ENCODE measurements at places on chromosomes 1 and 21.

DNA sequence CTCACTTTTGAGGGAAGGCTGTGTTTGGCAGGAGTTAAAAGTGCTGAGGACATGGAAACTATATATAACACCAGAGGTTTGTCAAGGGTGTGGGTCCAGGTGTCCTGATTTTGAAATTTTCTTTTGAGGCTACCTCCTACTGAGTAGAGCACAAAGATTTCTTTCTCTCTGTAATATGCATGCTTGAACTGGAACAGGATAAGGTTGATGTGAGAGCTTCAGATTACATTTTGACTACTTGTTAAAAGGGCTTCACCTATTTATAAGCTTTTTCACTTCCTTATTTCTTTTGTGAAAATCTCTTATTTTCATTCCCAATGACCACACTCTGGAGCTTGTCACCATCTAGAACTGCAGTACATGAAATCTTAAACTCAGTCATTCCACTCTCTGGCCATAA is 59.8 kb upstream of the PLA2G4A start:
- no peak for DNase-seq

DNA sequence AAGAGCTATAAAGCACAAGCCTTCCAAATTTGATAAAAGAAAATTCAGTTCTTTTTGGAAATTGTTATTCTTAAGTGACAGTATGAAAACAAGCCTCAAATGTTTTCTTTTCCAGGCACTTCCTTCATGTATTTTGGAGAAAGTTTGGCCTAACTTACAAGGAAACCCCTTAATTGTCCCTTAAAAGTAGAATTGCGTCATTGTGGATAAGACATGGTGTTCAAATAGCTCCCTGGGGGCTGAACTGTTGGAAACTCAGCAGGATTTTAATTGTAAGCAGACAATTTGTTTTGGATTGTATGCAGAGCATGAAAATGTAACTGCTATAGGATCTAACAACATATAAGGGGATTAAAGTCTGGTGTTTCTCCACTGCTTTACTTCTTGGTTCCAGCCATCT is 35.4 kb upstream of the FGGY start:
- no peak for DNase-seq

DNA sequence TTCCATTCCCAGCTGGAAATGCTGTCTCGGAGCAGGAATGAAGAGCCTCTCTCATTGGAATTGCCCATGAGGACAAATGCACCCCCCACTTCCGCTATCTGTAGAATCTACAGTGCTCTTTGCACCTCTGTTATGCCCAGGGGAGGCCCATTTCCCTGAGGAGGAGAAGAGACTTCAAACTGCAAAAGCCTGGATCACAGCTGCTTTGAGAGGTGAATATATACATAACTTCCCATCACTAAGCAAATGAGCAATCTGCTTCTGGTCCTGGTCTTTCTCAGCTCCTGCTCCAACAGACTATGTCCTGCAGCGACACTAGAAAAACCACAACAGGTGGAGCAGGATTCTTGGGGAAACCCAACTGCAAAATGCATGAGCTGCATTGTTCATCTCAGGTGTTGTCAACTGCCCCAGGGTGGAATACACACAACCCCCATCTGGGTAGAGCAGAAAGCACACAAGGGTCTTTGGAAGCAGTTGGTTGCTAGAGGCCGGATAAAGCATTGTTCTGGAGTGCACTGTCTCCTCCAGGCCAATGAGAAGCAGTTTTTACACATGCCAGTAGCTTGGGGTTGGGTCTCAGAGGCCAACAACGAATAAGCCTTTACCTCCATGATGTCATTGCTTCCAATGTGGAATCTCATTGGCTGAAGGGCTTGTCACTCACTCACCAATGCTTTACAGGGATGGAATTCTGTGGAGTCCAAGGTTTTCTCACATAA is 67.7 kb upstream of the RAB4A start:
- DNase-seq, result no peak

- DNase-seq, result no peak
Observed at GRCh38 chr21:39955326-39955725, 88.1 kb downstream of the PCP4 start.

GRCh38 chr1:59703226-59703917 is 111.4 kb upstream of the HOOK1 start:
- DNase-seq, result no peak

- no peak for DNase-seq
Observed at GRCh38 chr1:207328004-207328403, 6.5 kb downstream of the CD55 start.

DNA sequence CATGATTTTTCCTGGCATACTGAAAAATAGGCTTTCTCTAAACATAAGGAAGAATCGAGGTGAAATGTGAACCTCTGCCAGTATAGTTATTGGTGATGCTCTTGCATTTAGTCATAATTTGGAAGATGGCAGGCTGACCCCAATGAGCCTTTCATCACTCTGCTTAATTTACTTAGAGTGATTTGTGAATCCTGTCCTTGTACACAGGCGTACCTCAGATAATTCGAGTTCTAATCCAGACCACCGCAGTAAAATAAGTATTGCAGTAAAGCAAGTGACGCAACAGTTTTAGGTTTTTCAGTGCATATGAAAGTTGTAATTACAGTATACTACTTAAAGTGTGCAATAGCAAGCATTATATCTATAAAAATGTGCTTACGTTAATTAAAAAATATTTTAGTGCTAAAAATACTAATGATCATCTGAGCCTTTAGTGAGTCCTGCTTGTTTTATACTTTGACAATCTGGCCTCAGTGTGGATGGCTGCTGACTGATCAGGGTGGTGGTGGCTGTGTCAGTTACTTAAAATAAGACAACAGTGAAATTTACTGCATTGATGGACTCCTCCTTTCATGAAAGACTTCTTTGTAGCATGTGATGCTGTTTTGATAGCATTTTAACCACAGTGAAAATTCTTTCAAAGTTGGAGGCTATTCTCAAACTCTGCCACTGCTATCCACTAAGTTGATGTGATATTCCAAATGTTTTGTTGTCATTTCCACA is 1.7 kb downstream of the PKNOX1 start:
- no peak for DNase-seq

DNA sequence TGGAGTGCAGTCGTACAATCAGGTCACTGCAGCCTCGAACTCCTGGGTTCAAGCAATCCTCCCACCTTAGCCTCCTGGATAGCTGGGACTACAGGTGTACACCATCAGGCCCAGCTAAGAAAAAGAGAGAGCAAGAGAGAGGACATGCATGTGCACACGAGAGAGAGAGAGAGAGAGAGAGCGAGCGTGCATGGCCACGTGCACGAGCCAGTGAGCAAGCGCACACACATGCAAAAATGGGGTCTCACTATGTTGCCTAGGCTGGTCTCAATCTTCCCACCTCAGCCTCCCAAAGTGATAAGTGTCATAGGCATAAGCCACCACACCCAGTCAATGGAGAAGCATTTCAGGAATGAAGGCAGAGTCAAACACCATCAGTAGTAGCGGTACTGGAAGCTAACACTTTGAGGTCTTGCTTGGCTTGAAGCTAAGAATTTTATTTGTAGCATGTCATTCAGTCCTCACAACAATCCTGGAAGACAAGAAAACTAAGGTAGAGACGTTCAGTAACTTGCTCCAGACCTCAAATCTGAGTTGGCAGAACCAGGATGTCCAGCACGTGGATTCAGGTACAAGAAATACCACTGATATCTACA is 14.5 kb downstream of the GNB1 start:
- no peak for DNase-seq

DNA sequence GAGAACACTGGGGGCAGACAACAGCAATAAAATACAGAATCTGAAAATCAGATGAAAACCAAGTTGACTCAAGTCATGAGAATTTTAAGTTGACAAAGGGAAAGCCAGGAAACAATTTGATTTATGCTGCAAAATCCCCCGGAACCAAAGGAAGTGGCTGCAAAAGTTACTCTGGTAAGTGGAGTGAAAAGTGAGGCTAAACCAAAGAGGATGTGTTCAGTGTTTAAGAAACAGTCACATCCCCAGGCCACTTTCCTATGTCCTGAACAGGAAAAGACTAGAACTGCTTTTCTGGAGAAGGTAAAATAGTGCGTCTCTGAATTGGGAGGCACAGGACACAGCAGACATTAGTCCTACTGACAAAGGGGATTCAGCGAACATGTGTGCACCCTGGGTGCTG is 5.9 kb downstream of the TARBP1 start:
- no peak for DNase-seq

GRCh38 chr1:89037186-89037585 is 14.5 kb upstream of the GBP3 start:
- no peak for DNase-seq

- DNase-seq, result no peak
Observed at GRCh38 chr1:2509589-2509988, 16.8 kb downstream of the PANK4 start.

DNA sequence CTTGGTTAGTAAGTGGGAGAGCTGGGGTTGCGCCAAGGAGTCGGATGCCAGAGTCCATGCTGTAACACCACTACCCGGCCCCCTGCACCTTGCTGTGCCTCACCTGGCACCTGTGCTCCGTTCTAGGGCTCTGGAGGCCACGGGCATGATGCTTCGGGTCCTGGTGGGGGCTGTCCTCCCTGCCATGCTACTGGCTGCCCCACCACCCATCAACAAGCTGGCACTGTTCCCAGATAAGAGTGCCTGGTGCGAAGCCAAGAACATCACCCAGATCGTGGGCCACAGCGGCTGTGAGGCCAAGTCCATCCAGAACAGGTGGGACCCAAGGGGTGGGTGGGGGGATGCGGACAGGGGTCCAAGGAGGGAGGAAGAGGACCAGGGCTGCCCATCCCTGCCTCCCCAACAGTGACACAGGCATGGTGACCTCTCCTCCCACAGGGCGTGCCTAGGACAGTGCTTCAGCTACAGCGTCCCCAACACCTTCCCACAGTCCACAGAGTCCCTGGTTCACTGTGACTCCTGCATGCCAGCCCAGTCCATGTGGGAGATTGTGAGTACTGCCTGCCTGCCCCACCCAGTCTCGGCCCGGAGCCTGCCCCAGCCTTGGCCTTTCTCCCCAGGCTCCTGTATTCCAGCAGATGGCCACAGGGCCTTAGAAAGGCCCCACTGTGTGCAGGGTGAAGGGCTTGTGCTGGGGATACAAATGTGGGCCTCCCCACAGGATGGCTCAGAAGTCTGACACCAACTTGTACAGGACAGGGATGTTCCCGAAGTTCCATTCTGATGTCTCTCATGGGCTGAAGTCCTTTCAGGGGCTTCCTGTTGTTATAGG is 9.6 kb upstream of the HTR6 start:
- DNase-seq, result no peak

GRCh38 chr1:43493661-43494450 is 36.8 kb upstream of the PTPRF start:
- DNase-seq, result no peak

DNA sequence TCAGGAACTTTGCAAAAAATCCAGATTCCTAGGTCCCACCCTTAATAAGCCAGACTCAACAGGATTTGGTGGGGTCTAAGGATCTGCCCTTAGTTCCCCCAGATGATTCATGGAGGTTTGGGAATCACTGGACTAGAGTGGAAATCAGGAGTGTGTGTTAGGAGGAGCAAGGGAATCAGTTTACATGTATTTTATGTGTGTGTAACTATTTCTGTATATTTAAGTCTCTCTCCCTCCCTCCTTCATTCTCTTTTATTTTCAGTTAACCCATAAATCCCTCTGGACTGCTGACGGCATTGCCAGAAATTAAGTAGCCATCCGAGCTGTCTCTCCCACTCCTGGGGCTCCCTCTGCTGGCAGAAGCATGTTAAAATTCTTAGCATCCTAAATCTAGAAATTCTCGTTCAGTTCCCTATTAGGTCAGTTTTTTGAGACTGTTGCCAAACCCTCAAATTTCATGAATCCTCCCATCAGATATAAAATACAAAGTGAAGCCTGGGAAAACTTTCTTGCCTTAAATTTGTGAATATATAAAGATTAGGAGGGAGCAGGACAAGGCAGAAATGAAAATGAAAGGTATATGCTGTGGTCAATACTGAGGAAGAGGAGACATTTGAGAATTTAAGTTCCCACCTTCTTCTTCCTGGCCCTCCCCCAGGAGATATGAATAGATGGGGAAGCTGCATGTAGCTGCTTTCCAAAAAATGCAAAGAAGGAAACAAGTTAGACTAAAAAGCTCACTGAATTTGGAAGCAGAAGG is 11.7 kb upstream of the HSD11B1 start:
- peak; percentile 4 for DNase-seq

GRCh38 chr21:38831526-38832467 is 26.1 kb downstream of the ETS2 start:
- no peak for DNase-seq

GRCh38 chr1:204990721-204991341 is 52.2 kb upstream of the CNTN2 start:
- DNase-seq, result no peak

DNA sequence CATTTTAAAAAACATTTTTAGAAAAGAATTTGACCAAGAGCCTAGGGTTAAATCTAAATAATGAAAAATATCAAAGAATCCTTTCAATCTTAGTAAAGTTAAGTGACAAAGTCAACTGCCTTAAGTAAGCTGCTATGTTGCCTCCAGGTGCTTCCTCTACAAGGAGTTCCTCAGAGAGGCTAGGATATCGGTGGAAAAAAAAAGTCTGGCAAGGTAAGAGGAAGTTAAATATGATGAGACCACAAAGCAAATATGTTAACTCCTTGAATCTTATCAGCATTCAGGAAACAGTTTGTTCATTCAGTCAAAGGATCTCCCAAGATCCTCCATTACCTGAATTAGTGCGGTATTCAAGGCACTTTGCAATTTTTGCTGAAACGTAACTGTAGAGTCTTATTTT is 563.5 kb downstream of the PTPRC start:
- no peak for DNase-seq

DNA sequence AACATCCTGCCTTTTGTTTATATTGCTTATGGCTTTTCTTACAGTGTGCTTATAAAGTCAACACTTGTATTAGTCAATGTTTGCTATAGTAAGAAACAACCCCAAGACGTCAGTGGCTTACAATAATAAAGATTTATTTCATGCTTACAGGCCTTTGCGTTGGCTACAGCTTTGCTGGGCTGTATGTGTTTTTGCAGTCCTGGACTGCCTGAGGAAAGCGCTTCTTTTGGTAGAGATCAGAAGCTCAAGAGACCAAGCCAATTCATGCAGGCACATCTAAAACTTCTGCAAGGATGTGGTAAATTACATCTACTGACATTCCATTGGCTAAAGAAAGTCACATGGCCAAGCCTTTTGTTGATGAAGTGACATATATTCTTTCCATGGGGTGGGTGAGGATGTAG is 17.5 kb upstream of the PRKAA2 start:
- DNase-seq, result no peak

DNA sequence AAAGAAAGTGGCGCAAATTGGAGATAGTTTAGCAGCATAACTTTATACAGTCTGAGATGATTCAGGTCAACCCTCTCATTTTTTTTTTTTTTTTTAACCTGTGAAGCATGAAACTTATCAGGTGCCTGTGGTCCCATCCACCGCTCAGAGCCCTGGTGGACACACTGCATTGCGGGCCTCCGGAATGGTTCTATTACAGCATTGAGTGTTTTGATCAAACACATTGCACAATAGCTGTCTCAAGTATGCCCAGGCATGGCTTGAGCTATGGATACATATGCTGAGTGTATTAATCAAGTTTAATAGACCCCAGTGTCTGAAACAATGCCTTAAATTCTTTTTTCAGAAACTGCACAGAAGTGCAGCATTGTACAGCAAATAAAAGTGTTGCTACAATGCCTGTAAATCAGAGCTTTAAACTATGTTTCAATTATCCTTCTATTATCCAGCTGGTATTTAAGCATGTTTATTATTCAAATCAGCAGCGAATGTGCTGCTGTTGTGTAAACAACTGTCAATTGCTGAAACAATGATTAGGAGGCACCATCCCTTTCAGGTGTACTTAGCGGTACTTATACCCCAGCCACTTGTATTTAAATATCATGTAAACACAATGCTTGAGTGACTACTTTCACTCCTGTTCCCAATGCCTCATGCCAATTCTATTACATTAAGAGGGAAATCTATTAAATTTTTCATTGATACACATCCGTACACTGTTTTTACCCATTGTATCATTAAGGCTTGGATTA is 456.6 kb downstream of the RPS6KC1 start:
- DNase-seq, result no peak
